ENCODE measurements at places on chromosomes 16 and 17.

- DNase-seq, result no peak
These were observed 86.7 kb downstream of the ZFHX3 start for GRCh38 chr16:72961115-72961832.

DNA sequence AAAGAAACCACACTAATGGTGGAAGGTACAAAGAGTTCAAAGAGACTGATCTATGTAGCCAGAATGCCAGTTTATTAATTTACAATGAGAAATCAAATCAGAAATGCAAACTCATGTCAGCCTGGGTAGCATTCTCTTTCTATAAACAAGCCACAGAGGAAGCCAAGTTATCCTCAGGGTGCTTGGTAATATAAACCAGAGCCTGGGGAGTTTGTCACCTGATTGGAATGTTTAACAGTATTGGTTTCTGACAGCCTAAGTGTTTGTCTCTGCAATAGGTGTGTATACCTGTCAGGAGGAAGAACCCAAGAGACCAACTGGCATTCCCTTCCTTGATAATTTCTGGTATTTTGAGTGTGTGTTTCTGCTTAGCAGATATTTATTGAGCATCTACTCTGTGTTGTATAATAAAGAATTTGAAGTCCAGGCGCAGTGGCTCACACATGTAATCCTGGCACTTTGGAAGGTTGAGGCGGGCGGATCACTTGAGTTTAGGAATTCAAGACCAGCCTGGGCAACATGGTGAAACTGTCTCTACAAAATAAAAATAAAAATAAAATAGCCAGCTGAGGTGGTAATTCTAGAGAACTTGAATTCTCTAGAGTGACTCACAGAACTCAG, 3.1 kb upstream of the C17orf58 start:
- no peak for DNase-seq

DNA sequence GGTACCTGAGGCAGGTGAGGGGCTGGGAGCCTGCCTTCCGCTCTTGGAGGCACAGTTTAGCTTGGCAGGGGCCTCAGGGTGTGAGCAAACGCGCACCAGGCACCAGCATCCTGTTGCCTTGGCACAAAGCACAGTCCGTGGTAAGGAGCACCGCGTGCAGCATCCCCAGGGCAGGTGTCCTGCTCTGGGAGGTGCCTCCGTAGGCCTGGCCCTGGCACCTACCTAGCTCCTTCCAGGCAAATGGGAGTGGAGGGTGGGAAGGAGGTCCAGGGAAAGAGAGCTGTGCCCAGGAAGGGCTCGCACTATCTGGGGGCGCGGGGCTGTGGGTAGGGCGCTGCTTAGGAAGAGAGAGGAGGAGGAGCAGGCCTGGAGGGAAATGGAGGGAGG, 3.1 kb upstream of the GSE1 start:
- no peak for DNase-seq

- no peak for DNase-seq
These were observed 15.7 kb upstream of the ALDOA start for GRCh38 chr16:30049871-30050270.

GRCh38 chr17:14693382-14693781, 392.5 kb downstream of the HS3ST3B1 start:
- no peak for DNase-seq

- no peak for DNase-seq
These were observed 1225.1 kb downstream of the CDH8 start for GRCh38 chr16:60811051-60811608.

- DNase-seq, result no peak
These were observed 57.2 kb upstream of the ENPP7 start for GRCh38 chr17:79673517-79673916.

- DNase-seq, result no peak
These were observed 14.4 kb downstream of the TENT4B start for GRCh38 chr16:50167556-50167955.

- DNase-seq, result no peak
These were observed 5.3 kb downstream of the RBBP6 start for GRCh38 chr16:24544640-24545039.

DNA sequence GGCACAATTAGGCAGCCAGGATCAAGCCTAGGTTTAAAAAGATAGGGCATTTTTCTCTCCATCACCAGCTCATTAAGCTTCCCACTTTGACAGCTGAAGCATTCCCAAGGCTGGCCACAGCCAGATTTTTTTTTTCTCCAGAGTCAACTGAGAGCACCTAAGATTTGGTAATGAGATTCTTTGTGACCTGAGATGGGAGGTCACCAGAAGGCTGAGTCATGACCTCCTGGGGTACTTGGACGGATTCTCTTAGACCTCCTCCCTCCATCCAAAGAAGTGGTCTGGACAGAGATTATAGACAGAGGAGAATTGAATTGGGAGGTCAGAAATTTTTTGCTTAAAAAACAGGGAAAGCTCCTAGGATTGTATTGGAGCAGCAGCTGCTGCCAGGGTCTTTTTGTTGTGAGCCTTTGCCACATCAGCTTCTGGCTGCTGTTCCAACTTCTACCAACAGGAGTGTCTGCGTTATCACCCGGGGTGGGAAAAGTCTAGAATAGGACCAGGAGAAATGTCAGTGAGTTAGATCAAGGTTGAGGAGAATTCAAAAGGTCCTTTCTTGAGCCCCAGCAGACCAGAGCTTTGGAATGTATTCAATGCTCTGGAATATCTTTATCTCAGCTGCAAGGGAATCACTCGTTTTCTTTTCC, 221.2 kb upstream of the N4BP1 start:
- DNase-seq, result no peak

- DNase-seq, result no peak
These were observed 34.6 kb downstream of the NME2 start for GRCh38 chr17:51200846-51201245.

GRCh38 chr16:50269061-50269705, 2.8 kb downstream of the ADCY7 start:
- DNase-seq, result no peak

DNA sequence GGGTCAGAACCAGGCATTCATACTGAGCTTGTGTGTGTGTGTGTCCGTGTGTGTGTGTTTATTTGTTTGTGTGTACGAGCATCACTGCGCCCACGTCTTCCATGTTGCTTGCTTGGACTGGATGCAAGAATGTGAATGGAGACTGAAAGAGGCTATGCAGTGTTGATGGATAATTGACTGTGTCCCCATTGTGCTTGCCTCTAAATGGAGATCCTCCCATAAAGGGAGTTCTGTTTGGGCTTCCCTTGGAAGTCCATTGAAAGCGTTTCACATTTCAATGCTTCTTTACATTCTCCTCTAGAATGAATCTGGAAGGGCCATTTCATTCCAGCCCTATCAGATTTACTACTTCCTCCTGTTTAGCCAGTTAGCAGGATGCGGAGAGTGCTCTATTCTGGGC, 124.0 kb downstream of the GP2 start:
- no peak for DNase-seq

DNA sequence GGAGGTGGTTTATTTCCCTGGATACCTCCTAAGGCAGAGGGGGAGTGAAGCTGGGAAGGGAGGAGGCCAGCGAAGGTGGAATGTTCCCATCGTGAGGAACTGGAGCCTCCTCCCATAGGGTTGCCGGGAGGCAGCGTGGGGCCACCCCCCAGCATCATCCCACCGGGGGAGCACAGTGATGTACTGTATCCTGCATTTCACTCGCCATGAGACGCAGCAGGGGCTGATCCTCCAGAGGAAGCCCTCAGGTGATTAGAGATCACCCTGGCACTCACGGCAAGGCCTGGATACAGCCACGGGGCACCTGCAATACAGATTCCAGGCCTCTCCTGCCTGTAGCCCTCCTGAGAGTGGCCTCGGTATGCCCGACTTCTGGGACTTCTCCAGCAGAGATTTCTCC, 25.5 kb upstream of the BEAN1 start:
- DNase-seq, result no peak
